Hematopoietic multipotent progenitor cell treated with erythropoietin and hydrocortisone succinate and interleukin-3 and kit ligand, for 17 days (in vitro differentiated cells): ENCODE measurements at places on chromosomes 6 and 20.

DNA sequence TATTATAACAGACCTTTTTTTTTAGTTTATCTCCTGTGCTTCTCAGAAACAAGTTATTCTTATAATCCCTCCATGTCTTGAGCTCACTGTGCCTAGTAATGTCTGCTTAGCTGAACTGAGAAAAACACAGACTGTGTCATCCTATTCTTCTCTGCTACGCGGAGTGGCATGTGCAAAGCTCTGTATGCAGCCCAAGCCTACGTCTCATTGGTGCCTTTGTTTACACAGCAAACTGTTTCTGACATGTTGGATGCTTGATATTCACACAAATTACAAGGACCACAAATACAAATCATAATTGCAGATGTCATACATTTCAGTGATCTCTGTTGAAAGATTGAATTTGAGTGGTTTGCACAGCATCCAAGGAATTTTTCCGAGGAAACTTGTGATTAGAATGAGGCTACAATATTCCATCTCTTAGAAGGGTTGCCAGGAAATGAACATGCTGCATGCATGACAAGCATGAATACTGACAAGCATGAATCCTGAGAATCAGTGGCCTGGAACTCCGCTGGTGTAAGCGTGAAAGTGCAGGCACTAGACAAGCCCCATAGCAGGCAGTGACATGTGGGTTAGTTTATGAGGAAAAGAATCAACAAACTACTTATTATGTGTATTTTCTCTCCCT, 128.4 kb upstream of the SGK1 start:
- DNase-seq = no peak

- no peak for DNase-seq
Observed at GRCh38 chr6:151716526-151716932, 91.0 kb upstream of the ESR1 start.

GRCh38 chr20:13744352-13744751, 40.4 kb downstream of the ESF1 start:
- DNase-seq = no peak

GRCh38 chr20:10539818-10540553, 104.9 kb downstream of the SLX4IP start:
- no peak for DNase-seq

GRCh38 chr20:56229812-56230211, 18.7 kb upstream of the MC3R start:
- DNase-seq = no peak

- DNase-seq = no peak
Observed at GRCh38 chr6:26545627-26546026, 7.5 kb downstream of the HMGN4 start.

GRCh38 chr20:25194333-25194972, 1.1 kb upstream of the ENTPD6 start:
- DNase-seq = no peak

GRCh38 chr6:43469947-43470346, 7.4 kb upstream of the TJAP1 start:
- DNase-seq = no peak

DNA sequence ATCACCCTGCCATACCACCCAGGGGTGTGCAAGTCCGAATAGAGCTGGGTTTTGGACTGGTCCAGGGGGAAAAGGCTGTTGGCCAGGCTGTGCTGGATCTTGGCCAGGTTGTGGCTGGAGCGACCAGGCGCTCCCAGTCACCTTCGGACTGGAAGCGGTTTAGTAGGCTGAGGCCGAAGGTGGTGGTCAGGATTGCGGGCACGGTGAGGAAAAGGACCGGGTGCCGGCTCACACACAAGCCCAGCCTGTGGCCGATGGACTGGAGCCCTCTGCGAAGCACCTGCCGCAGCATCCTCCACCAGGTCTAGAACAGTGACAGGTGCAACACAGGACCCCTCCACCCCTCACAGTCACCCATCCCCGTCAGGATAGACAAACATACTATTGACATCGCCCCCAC, 590.6 kb upstream of the PTCHD4 start:
- no peak for DNase-seq

DNA sequence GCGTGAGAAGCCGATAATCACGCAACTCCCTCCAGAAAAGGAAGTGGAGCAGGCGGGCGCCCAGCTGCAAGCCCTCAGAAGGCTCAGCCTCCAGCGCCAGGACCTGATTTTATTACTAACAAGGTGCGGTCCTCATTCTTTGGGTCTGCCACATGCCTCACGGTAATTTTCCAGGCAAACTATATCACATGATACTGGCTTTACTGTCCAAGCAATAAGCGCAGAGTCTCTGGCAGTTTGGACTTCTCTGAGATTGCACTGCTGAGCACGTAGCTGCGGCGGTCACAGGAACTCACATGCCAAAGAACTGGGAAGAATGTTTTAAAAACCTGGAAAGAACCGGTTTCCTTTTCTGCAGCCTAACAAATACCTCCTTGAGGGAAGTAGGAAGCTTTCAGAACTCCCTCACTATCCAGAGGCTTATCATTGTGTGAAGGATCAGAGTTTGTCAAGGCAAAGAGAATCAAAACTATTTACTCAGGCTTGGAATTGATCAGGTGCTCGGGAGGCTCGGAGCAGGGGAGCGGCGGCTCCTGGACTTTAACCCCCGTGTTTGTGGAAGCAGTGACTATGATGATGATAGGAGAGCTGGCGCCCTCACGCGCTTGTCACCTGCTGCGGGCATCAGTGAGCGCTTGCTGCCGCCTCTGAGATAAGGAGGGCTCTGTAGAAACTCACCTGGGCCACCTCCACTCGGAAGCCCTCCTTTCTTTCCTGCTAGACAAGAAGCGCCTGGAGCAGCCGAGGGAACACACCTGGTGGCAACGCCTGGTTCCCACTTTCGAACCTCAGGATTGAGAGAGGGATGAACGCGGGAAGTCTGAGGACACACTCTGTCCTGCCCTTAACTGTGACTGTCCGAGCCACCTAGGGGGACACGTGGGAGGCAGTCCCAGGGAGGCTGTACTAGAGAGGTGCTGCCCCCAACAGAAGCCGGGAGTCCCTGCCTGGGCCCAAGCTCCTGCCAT, 27.2 kb upstream of the SYNJ2 start:
- DNase-seq = no peak

DNA sequence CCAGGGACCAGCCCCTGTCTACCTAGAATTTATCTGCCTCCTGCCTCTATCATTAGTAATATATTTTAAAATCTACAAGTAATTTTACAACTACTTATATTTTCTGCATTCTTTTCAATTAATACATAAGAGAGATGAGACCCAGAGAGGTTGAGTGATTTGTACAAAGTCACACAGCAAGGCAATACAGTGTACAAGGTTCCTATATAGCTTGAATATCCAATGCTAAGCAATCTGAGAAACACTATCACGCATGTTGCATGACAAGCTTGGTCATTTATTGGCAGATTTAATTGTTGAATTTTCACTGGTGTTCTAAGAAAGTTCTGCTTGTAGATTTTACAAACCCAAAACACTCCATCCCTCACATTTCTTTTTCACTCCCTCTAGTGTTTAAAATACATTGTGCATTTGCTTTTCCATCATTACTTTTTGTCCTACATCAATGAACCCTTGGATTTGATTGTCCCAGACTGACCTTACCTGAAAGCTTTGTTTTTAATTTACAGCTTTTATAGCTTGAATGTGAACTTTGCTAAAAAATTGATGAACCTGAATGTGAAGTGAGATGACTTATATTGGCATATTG, 520.9 kb upstream of the CITED2 start:
- DNase-seq = peak; percentile 7

DNA sequence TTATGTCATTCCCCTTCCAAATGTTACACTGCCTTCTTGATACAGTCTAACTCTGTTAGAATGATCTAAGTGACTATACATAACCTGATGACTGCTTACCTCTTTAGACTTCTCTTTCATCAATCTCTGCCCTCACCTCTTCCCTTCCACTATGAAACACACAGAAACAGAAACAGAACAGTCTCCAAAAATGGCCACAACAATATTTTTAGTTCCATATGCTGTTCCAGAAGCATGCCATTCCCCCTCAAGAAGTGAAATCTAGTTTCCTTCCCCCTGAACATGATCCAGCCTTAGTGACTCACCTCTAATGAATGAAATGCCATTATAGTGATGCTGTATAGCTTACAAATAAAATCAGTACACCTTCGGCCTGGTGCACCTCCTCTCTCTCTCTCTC, 229.3 kb upstream of the TENT5A start:
- no peak for DNase-seq

DNA sequence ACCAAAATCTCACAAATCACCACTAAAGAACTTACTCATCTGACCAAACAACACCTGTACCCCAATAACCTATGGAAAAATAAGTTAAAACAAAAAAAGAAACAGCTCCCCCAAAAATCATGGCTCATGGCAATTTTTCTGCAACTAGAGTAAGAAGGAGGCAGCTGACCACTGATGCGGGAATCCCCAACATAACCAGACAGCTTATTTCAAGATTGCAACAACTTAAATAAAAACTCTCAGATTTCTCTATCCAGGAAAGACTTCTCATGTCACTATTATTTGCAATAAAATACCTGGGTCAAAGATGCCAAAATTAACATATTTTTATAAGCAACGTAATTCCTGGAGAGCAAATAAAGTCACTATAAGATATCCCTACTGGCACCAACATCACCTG, 128.1 kb upstream of the LY86 start:
- no peak for DNase-seq

GRCh38 chr6:7811441-7811840, 85.5 kb downstream of the BMP6 start:
- DNase-seq = no peak

DNA sequence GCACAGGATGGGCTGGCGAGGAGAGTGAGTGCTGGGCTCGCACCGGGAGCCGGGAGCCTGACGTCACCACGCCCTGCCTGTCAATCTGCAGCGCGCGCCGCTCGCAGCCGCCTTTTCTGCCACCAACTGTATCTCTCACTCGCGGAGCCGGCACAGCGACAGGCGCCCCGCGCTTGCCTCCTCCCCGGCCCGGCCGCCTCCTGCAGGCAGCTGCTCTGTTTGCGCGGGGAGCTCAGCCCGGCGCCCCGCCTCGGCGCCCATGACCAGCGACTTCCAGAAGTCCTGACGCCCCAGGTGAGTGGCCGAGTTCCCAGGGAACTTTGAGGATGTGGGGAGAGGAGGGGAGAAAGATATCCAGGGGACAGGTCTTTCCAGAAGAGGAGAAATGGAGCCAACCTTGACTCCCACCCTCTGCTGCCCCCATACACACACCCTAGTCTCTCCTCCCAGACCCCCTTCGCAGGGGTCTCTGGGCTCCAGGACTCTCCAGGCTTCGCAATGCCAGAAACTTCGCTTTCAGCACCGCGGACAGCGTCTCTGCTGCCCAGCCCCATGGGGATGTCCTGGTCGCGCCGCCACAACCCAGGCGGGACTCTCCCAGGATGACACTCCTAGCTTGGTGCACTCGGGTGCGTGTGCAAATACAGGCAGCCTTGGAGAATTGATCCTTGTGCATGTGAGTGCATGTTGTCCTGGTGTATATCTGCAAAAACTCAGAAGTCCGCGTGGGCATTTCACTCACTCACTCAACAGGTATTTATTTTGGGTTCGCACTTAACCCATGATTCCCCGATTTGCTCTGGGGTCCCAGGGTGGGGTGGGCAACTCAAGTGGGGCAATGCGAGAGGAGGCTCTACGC, at the start of gene GPR6:
TSS of gene GPR6 (plus strand) at position 138 of the 859 bp plus-strand sequence. CDS start 802 bp downstream, outside the sequence.
- DNase-seq = no peak

- no peak for DNase-seq
Observed at GRCh38 chr6:30214657-30214982, 1.4 kb upstream of the TRIM26 start.

- DNase-seq = no peak
Observed at GRCh38 chr6:40998661-40999060, 40.4 kb downstream of the UNC5CL start.

GRCh38 chr20:52439375-52439774, 247.8 kb upstream of the ZFP64 start:
- DNase-seq = no peak

- DNase-seq = no peak
Observed at GRCh38 chr6:129251669-129252376, 368.9 kb downstream of the LAMA2 start.
